ENCODE measurements at places on chromosomes 5 and 9.
A peak's percentile ranks its signal among the peaks of the same experiment; 100 is the strongest.

DNA sequence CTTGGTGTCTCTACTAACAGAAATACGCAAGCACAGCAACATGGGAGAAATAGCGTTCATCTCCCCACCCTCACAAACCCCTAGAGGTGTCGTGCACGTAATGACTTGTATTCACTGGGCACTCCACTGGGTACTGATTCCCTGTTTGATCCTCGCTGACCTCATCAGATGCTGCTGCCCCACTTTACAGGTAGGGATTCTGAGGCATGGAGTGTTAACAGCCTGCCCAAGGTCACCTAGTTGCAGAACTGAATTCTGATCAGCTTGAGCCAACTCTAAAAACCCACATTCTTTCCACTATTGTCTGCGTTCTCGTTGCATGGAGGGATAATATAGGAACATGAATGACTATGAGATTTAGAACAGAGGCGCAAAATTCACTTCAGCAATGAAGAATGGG is 96.3 kb downstream of the TRIO start:
- no peak for DNase-seq

- DNase-seq: peak; percentile 23
These were observed 17.3 kb upstream of the TGFBI start for GRCh38 chr5:136011414-136012001.

- no peak for DNase-seq
These were observed 8.4 kb downstream of the SREK1IP1 start for GRCh38 chr5:64759960-64760660.

GRCh38 chr9:131887680-131888079 is 147.8 kb upstream of the RAPGEF1 start:
- DNase-seq: no peak

- DNase-seq: no peak
These were observed 180.4 kb downstream of the GAS1 start for GRCh38 chr9:86766912-86767311.

GRCh38 chr9:131635892-131636291 is 90.6 kb downstream of the PRRT1B start:
- no peak for DNase-seq

- DNase-seq: no peak
These were observed 1.4 kb upstream of the HSDL2 start for GRCh38 chr9:112378328-112379176.

DNA sequence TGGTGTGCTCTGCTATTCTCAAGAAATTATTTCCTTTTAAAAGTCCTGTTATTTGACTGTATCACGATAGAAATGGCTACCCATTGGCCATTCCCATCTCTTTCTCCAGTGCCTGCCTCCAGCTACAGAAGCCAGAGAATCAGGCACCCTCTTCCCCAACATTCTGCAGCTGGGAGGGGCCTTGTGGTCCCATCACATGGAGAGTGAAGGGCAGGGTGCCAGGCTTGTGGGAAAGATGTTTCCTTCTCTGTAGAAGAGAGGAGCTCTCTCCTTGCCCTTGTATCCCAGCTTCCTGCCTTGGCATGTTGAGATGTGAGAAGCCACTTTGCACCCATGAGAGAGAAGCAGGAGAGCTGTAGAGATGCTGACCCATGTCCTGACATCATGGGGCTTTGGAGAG is 465.0 kb downstream of the MTRR start:
- no peak for DNase-seq

- DNase-seq: no peak
These were observed 139.1 kb downstream of the PLPPR1 start for GRCh38 chr9:101167490-101168134.

GRCh38 chr9:134736791-134737497 is 95.3 kb downstream of the COL5A1 start:
- no peak for DNase-seq

- DNase-seq: no peak
These were observed 82.8 kb downstream of the GTF3C4 start for GRCh38 chr9:132752877-132753592.

- DNase-seq: no peak
These were observed 282.2 kb upstream of the VLDLR start for GRCh38 chr9:2339416-2339815.

GRCh38 chr9:76032038-76032796 is 141.7 kb downstream of the PCSK5 start:
- DNase-seq: no peak

DNA sequence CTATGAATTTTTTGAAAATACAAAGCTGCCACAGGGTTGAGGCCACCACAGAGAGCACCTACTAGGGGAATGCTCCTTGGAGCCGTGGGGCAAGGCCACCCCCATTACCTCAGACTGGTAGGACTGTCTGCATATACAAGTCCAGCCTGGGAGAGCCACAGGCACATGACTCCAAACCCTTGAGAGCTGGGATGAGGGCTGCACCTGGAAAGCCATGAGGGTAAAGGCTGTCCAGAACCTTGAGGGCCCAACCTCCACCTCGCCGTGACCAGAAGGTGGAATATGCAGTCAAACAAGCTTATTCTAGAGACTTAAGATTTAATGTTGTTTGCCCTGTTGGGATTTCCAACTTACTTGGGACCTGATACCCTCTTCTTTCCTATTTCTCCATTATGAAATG is 69.5 kb upstream of the TSLP start:
- no peak for DNase-seq

DNA sequence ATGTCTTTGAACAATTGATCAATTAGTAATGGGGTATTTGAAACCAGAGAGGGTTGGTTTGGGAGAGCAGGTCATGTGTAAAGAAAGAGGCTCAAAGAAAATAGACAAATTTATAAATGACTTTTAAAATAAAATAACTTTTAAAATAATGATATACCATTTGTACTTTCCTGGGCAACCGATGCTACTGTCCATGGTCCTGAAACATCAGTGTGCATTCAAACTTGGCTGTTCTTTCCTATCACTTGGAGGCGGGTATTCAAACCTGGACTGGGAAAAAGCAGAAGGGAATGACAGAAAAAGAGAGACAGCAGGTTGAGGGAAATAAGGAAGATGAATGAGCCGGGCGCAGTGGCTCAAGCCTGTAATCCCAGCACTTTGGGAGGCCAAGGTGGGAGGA is 1446.4 kb upstream of the WWC1 start:
- DNase-seq: no peak

DNA sequence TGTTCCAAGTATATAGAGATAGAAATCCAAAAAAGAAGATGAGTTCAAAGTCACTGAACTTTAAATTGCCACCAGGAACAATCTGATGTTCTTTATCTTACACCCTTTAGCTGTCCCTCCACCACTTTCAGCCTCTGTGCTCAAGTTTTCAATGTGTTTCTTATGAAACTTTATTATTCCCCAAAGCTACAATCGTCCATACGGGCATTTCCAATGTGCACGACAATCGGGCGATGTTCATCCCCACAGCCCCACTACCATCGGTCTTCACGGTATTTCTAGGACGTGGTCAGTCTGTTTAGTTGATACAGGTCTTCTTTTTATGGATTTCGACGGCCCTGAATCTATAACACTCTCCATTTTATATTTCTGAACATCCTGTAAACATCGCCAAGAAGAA is 238.7 kb upstream of the DAP start:
- DNase-seq: no peak

GRCh38 chr5:134451936-134452505 is 40.3 kb upstream of the CDKN2AIPNL start:
- peak; percentile 19 for DNase-seq

DNA sequence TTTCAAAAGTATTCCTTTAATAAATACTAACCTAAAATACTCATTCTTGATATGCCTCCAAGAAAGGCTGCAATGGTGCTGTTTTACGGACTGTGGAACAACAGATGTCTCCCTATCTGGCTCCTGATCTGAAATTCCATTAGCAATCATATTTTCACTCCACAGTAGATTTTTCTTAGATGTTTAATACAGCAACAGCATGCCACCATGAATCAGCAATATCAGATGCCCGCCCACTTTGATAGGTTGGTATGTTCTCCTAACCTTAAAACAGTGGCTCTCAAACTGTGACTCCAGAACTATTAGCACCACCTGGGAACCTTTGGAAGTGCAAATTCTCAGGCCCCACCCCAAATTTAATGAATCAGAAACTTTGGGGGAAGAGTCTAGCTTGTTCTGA is 110.2 kb downstream of the MLLT3 start:
- no peak for DNase-seq

GRCh38 chr5:111447822-111448221 is 64.5 kb downstream of the STARD4 start:
- peak; percentile 71 for DNase-seq

DNA sequence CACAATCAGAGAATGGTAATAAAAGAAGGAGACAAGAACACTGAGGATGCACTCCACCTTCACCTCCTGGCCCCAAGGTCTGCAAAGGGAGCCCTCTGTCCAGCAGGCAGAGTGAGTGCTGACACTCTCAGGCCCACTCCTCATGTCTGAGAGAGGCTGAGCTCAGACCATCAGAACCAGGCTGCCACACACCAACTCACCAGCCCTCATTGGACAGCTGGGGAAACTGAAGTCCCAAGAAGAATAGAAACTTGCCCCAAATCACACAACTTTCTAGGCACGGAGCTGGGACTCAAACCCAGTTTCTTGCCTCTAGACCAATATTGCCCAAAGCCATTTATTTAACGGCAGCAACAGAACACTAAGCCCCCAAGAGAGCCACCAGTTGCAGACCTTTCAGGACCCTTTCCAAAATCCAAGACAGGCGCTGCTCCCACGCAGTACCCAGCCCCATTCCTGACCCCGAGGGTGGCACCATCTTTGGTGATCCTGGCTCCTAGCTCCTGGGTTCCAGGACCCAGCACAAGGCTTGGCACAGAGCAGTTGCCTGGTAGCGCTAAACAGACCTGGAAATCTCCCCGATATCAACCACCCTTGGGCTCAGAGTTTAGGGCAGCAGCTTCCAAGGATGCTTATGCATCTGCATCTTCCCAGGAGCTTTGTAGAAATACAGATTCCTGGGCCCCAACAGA is 192.4 kb downstream of the GABBR2 start:
- no peak for DNase-seq

- no peak for DNase-seq
These were observed 13.1 kb downstream of the CEMIP2 start for GRCh38 chr9:71755230-71755629.

DNA sequence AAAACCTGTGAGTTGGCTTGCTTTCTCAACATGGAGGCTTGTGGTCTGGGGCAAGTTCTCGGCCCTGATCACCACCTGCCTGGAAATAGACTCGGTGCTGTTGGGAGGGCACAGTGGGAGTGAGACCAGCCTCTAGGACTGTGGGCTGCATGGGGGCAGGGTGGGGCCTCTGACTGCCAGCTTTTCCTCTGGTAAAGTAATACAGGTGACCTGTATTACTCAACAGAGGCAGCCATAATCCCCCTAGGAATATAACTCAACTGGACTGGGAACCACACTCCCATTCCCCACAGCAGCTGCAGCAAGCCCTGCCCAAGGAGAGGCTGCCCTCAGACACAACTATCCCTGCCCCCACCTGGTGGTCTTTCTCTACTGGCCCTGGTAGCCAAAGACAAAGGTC is 72.8 kb downstream of the C9orf153 start:
- no peak for DNase-seq

DNA sequence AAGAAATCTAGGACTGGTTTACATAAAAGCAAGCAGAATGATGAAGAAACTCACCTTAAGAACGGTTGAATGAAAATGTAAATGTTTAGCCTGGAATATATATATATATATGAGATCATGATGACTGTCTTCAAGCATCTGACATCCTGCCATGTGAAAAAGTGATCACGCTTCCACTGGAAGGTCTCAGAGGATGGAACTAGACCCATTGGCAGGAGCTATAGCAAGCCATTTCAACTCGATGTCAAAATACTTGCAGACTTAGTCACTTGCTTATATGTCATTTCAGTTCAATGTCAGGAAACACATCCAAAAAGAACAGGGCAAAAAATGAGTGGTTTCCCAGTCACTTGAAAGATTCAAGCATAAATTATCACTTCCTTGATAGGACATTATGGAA is 22.2 kb upstream of the TMEM161B start:
- DNase-seq: no peak

DNA sequence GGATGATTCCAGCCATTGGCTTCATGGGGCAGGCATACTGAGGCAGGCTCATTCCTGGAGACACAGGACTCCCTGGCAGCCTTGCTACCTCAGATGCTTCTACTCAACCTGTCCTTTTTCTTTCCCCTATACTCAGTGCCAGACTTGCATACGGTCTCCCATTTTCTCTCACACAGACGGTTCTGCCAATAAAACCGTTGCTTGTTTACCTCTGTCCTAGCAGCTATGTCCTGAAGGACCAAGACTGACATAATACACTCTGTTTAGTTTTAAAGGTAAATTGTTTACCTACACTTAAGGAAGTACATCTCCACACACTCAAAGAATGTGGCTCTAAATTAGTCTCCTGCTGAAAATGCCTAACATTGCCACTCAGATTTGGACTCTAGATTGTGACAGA is 151.0 kb upstream of the RFX3 start:
- no peak for DNase-seq

- peak; percentile 80 for DNase-seq
These were observed 344.3 kb upstream of the ARRDC3 start for GRCh38 chr5:91727463-91727862.

DNA sequence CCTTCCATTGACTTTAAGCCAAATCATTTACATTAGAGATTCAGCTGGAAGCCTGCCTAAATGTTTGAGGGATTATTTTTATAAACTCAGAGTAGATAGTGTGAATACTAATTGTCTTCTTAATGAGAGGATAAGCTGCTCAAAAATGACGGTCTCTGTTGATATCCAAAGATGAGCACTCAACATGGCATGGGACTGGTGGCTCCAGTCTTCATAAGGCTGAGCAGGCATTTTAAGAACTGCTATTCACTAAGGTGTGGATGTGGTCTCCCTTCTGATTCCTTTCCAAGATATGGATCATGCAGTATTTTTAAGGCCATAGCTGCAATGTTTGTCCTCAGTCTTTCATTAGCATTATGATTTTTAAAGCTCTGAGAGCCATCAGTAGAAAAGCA is 377.5 kb upstream of the RIOK2 start:
- no peak for DNase-seq

DNA sequence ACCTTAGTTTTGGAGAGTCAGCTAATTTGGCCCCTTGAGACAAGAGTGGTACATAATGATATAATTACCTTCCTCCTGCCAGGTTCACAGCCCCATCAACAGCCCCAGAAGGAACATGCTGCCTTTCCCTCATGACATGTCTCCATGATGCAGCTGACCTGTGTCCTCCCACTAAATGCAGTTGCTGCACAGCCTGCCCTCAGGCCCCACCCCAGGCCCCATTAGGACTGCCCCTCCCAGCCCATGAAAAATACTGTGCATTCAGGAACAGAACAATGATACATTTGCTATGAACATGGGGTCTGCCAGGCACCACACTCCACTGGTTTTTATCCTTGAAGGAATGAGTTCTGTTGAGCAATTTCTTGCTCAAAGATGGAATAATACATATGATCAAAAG is 176.4 kb downstream of the C5orf15 start:
- DNase-seq: no peak

- DNase-seq: no peak
These were observed 636.4 kb upstream of the ARRDC3 start for GRCh38 chr5:92019376-92019990.
